ENCODE measurements at places on chromosomes 16 and 17. TPM values are rescaled to one million over a fixed set of nuclear protein-coding genes. Genes with fewer than 3 reads are reported as not detected.

GRCh38 chr16:57151369-57151768 lies 34.5 kb downstream of the PSME3IP1 start:
- no peak for DNase-seq

OTOP3 gene
- not detected for polyA plus RNA-seq

MYH11 gene
- polyA plus RNA-seq = 166 TPM

GRCh38 chr16:4536391-4537106 lies 2.0 kb downstream of the CDIP1 start:
- DNase-seq = no peak

- DNase-seq = no peak
These were observed 9.9 kb upstream of the SPPL2C start for GRCh38 chr17:45834471-45835396.

ATP5PD gene
- 199 TPM for polyA plus RNA-seq

GRCh38 chr16:17026600-17027242 lies 444.0 kb downstream of the XYLT1 start:
- no peak for DNase-seq

DNA sequence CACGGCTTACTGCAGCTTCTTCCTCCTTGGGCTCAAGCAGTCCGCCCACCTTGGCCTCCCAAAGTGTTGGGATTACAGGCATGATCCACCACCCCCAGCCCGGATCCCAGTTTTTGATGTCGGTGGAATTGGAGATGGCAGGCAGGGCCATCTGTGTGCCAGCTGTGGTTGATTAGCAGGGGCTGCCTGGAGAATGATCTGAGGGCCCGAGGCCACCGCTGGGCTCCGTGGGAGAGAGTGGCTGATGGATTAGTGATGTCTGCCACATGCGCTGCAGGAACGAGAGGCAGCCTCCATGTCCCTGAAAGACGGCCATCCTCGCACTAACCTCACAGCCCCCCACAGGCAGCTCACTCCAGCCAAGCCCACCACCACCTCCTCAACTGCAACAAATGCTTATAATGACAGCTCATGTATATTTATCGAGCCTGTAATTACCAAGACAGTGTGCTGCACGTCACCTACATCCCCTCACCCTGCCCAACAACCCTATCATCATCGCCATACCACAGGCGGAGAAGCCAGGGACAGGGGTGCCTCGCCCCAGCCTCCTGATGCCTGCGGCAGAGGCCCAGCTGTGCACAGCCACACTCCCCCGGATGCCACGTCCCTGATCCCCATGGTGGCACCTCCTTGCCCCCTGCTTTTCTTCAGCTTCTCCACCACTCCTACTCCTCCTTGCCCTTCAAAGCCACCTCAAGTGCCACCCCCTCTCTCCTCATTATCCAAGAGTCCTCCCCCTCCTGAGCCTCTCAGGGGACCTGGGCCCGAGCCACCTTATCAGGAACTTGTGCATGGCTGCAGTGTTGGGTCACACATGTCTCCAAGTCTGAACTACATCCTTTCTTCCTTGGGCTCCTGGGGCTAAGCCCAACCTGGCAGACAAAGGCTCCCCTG lies 33.2 kb downstream of the ACTG1 start:
- no peak for DNase-seq

GRCh38 chr17:4534515-4534914 lies 20.7 kb downstream of the MYBBP1A start:
- no peak for DNase-seq

GRCh38 chr17:44878627-44879221 lies 20.5 kb downstream of the EFTUD2 start:
- DNase-seq = peak; percentile 60

GRCh38 chr16:71930013-71930563 lies 34.8 kb downstream of the IST1 start:
- DNase-seq = no peak

All from left lung (tissue), 14 donors.